ENCODE measurements at places on chromosomes 4 and X.

- DNase-seq, result peak; percentile 71
Observed at GRCh38 chr4:105306158-105306781, 159.6 kb downstream of the TET2 start.

- DNase-seq, result no peak
Observed at GRCh38 chr4:36159208-36159607, 85.1 kb downstream of the ARAP2 start.

GRCh38 chrX:7711167-7711566 is 131.8 kb upstream of the VCX start:
- DNase-seq, result no peak

DNA sequence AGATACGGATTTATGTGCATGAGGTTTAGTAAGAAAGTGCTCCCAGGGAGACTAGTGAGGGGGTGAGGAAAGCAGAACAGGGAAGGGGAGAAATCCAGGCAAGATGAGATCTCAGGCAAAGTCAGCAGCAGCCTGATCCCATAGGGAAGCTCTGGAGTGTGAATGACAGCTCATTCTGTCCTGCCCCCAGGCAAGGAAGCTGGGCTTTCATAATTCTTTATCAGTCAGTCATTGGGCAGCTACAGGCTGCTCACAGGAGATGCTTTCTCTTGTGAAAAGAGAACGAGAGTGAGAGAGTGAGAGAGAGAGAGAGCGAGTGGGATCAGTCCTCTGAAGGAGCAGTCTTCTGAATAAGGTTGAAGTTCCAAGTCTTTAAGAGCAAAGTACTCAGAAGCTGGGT is 48.1 kb downstream of the SRPX start:
- DNase-seq, result no peak

- no peak for DNase-seq
Observed at GRCh38 chr4:58653251-58653650, 1543.1 kb upstream of the IGFBP7 start.

DNA sequence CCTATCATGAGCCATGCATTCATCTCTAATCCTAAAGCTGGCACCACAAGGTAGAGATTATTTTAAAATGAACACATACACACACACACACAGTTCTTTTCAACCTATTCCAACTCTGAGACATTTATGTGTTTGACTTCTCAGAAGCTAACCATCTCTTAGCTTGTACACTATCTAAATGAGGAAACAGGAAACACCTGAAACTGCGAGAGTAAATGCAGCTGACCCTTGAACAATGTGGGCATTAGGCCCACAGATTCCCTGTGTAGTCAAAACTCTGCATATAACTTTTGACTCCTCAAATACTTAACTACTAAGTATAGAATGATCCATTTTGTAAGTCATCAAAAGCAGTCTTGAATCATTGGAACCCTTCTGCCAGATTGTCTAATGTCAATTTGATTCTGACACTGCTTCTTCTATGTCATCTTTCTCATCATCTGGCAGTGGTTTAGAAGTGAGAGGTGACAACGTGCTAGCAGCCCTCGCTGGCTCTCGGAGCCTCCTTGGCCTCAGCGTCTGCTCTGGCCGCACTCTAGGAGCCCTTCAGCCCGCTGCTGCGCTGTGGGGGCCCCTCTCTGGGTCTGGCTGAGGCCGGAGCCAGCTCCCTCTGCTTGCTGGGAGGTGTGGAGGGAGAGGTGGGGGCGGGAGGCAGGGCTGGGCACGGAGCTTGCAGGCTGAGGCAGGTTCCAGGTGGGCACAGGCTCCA is 21.4 kb upstream of the IL15 start:
- no peak for DNase-seq

DNA sequence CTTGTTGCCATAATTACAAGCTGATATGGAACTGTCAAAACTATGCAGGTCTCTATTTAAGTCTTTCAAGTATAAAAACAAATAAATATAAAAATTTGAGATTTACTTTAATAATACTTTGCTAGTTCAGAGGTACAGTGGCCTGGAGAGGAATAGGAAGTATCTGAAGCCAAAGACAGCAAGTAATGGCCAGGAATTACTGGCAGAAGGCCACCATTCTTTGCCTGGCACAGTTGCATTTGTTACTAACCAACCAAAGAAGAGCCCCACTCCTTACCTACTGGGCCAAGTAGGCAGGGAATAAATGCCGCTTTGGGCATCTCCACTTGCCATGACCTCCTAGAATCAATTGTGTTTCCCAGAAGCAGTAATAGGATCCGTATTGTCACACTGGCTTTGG is 13.8 kb upstream of the ADAMTS3 start:
- no peak for DNase-seq

- DNase-seq, result no peak
Observed at GRCh38 chrX:110293658-110294057, 24.2 kb downstream of the AMMECR1 start.

DNA sequence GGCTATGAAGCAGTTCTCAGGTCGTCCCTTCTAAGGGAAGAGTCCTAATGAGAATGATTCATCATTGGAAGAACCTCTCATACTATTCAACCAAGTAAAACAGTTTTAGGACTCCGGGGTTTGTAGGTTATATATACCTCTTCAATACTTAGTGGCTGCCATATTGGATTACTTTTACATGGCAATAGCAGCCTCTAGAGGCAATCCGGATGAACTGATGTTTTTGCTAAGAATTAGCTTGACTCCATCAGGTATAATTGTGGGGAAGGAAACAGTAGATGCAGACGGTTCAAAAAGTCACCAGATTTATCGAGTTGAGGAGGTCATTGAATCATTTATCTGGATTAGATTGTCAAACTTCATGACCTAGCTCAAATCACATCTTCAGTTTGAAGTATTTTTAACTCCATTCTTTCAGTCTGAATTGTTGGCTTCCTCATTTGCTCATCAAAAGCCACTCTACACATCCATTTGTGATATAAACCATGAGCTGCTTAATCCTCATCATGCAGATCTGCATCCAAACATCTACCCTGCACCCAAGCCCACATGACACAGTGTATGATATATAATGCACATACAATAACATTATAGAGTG is 28.4 kb downstream of the GUCY1B1 start:
- DNase-seq, result peak; percentile 5

DNA sequence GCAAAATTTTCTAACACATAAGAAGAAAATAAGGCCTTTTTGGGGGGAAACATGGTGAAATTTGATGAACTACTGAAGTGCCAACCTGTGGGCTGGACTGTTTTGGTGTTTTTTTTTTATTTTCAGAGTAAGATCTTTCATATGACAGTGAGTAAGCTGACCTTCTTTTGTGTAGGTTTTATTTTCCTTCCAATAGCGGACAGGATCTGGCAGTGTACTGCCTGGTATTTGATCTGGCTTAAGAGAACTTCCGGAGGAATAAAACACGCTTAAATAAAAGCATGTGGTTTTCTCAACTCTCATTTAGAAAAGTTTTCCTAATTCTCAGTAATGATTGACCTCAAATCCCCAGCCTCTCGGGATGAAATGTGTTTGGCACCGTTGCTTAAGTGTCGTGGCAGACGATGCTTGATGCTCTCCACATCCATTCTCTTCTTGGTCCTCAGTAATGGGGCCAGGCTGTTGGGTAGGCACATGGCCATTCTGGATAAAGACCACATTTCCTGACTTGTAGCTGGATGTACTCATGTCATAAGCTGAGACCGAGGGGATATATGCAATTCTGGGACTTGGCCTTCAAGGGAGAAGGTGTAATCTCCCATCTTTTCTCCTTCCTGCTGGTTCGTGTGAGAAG is 65.6 kb upstream of the PDLIM3 start:
- no peak for DNase-seq

GRCh38 chrX:38661561-38661960 is 100.2 kb downstream of the TSPAN7 start:
- peak; percentile 19 for DNase-seq

GRCh38 chr4:11069581-11070211 is 359.0 kb downstream of the HS3ST1 start:
- no peak for DNase-seq

GRCh38 chr4:70392057-70392776 is 5.5 kb upstream of the OPRPN start:
- DNase-seq, result no peak

DNA sequence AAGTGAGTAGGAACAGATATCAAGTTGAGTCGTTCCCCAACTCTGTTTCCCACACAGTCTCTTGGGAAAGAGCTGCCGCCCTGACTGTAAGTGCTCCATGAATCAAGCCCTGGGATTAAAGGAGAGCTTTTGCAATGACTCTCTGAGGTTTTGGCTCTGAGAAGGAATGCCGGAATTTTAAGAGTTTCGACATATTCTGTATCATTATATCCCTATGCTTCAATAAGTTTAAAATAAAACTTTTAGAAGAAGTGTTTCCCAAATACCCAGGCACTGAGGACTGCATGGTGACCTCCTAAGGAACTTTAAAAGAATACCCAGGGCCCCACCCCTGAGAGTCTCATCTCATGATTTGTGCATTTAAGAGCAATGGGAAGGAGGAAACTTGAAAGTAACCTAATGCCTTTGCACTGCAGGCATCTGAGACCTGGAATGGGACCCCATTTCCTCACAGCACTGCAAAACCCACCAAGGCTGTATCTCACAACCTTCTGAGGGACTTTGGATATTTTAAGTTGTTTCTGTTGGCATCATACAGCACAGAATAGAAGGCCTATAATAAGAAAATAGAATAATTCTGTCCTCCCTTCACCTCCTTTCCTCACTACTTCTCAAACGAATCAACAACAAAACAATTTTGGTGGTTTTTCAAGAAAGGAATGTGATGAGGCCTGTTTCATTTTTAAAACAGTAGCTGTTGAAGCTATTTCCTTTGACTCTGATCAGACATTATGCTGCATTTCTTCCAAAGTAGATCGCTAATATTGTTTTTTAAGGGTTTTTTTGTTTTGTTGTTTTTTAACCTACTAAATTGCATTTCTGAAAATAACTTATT is 121.2 kb downstream of the GASK1B start:
- DNase-seq, result no peak

GRCh38 chr4:183897193-183897592 is 7.9 kb upstream of the STOX2 start:
- no peak for DNase-seq

DNA sequence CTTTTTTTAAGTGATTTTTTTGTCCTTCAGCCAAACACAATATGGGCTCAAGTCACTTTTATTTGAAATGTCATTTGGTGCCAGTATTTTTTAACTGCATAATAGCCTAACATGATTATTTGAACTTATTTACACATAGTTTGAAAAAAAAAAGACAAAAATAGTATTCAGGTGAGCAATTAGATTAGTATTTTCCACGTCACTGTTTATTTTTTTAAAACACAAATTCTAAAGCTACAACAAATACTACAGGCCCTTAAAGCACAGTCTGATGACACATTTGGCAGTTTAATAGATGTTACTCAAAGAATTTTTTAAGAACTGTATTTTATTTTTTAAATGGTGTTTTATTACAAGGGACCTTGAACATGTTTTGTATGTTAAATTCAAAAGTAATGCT is 62.1 kb downstream of the EDNRA start:
- DNase-seq, result no peak

GRCh38 chr4:5800496-5800895 is 89.5 kb downstream of the EVC start:
- DNase-seq, result no peak

DNA sequence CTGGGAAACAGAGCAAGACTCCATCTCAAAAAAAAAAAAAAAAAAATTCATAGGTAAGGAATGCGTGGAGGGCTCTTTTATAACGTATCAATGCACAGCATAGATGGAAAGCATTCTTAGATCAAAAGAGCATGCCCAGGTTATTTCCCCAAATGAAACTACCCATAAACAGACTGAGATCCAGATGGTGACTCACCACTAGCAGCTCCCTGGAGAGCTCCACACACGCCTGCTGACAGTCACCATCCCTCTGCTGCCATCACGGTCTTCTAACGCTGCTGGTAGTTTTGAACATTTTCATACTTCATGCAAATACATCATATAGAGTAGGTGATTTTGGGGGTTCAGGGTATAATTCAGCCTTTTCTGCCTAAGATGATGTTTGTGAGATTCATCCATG is 136.9 kb downstream of the ASMT start:
- no peak for DNase-seq

- DNase-seq, result no peak
Observed at GRCh38 chr4:8279321-8280157, 10.0 kb downstream of the HTRA3 start.

DNA sequence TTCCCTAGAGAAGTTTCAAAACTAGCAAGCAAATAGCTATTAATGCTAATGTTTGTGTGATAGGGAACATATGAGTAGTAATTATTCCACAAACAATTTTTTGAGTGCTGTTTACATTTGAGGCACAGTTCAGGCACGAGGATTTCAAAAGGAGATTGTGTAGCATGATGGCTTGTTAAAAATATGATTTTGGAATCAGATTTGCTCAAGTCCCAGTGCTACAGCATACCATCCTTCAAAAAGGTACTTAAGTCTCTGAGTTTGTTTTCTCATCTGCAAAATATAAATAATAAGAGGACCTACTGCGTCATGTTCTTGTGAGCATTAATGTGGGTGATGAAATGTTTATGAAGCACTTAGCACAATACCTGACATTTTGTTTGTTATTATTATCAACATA is 11.3 kb downstream of the TLR8 start:
- DNase-seq, result no peak

DNA sequence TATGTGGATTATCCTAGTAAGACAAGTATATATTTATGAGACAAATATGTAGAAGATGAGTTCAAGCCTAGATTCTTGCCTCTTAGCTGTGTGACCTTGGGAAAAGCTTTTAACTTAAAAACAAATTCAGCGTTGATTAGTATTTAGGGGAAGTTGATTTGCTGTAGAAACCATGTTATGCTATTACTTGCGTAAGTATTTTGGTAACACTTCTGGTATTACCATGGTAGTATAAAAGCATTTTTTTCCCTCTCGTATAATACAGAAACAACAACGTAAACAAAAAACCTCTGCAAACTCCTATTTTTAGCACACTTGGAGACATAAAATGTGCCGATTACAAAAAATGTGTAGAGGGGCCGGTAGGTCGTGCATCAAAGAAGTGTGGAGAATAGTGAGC is 33.2 kb downstream of the STAG2 start:
- DNase-seq, result no peak

- no peak for DNase-seq
Observed at GRCh38 chr4:8906668-8906970, 35.0 kb upstream of the HMX1 start.

DNA sequence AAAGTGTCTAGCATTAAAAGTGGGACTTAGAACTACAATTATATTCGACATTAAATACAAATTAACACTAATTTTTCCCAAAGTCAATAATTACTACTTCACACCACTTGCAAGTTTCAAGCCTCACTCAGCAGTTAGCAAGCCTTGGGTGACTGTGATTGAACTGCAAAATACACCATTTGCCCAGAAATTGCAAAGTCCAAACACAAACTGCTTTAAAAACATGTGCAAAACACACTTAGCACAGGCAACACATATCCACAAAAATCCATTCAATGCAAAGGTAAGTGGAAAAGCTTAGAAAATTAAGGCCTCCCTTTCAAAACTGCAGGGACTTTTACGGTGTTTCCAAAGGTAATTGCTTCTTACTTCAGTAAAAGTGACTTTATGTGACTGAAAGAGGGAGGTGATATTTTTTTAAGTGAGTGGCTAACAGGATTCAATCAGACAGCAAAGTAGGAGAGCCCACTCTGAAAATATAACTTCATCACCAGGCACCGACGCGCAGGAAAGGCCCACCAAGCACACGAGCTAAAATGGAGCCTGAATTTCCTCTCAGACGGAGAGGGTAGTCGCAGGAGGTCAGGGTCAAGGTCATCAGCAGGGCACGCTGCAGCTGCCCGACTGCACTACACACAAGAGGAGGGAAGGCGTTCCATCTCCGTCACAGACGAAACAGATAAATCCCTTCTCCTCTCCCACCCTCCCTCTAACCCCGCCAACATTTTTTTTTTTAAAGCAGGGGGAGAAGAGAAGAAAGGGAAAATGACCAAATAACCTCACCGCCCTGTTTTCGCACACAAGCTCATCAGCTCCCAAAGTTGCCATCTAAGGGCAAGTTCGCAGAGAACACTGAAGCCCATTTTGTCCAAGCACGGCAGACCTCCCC is 3.1 kb downstream of the ZNF827 start:
- DNase-seq, result peak; percentile 29
